Activated naive CD8-positive, alpha-beta T cell treated with anti-CD3 and anti-CD28 coated beads for 36 hours (primary cell): ENCODE measurements at places on chromosomes 2 and 18. TPM values are rescaled to one million over a fixed set of nuclear protein-coding genes. Genes with fewer than 3 reads are reported as not detected.

GRCh38 chr2:16081316-16082200 is 141.2 kb downstream of the MYCN start:
- no peak overlapping the region for H3K27ac ChIP-seq
- no peaks in the 10 kb centered on the region for H3K4me1 ChIP-seq
- H3K4me3 ChIP-seq = no peak overlapping the region
- H3K27me3 ChIP-seq = no peaks in the 10 kb centered on the region

GRCh38 chr2:23235736-23236135 is 149.2 kb upstream of the KLHL29 start:
- no peaks in the 10 kb centered on the region for H3K4me1 ChIP-seq
- H3K27ac ChIP-seq = no peak overlapping the region
- H3K4me3 ChIP-seq = no peak overlapping the region
- DNase-seq = no peak

GRCh38 chr18:49866680-49867079 is 53.3 kb upstream of the ACAA2 start:
- H3K4me3 ChIP-seq = no peak overlapping the region
- DNase-seq = no peak
- H3K27ac ChIP-seq = no peak overlapping the region
- H3K4me1 ChIP-seq = no peaks in the 10 kb centered on the region
- peaks cover 5% of the 10 kb centered on the region for H3K27me3 ChIP-seq
- H3K36me3 ChIP-seq = no peaks in the 10 kb centered on the region

GRCh38 chr2:241882091-241882625 is 12.6 kb downstream of the RTP5 start:
- peaks cover 35% of the 10 kb centered on the region for H3K4me1 ChIP-seq
- peak overlapping the region; percentile 97 for H3K4me3 ChIP-seq
- peaks cover 26% of the 10 kb centered on the region for H3K36me3 ChIP-seq

- H3K27me3 ChIP-seq = peaks cover 12% of the 10 kb centered on the region
- H3K36me3 ChIP-seq = no peaks in the 10 kb centered on the region
- H3K27ac ChIP-seq = no peak overlapping the region
- H3K4me1 ChIP-seq = peaks cover 4% of the 10 kb centered on the region
- no peak overlapping the region for H3K4me3 ChIP-seq
- DNase-seq = no peak
Measured at GRCh38 chr2:229591611-229592010, 122.7 kb downstream of the DNER start.

- H3K27ac ChIP-seq = no peak overlapping the region
- no peak overlapping the region for H3K4me3 ChIP-seq
- DNase-seq = no peak
- peaks cover 10% of the 10 kb centered on the region for H3K4me1 ChIP-seq
- peaks cover 35% of the 10 kb centered on the region for H3K36me3 ChIP-seq
Measured at GRCh38 chr2:43572244-43572643, 23.6 kb downstream of the THADA start.

DNA sequence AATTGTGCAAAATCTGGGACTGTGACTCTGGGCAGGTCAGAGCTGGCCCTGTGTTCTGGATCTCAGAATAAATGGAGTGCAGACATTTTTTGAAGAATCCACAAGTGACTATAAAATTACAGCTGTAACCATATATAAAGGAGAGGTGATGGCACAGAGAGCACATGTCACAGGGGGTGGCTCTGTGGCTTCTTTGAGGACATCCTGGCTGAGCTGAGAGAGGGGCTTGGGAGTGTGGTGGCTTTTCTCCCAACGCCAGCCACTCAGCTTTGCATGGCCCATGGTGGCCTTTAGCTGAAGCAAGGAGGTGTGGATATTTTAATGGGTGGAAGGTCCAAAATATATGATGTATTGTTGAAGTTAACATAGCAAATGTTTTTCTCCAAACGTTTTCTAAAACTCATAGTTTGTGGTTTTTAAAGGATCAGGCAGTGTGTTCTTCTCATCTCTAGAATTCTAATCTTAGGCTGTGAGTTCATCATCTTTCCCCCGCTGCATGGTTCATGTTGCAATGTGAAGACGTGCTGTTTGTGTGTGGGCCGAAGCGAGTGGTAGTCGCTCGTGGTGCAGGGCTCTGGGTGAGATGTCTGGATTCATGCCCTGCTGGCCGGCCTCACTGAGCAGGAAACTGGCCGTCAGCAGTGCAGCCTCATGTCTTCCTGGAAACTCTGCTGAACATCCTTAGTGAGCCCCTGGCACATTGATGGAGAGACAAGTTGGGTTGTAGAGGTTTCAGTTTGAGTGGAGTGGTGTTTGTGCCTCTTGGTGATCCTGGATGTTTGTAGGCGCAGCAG is 109.9 kb downstream of the ZNF236 start:
- H3K27ac ChIP-seq = no peak overlapping the region
- H3K36me3 ChIP-seq = peaks cover 16% of the 10 kb centered on the region
- no peaks in the 10 kb centered on the region for H3K27me3 ChIP-seq
- no peak for DNase-seq

DNA sequence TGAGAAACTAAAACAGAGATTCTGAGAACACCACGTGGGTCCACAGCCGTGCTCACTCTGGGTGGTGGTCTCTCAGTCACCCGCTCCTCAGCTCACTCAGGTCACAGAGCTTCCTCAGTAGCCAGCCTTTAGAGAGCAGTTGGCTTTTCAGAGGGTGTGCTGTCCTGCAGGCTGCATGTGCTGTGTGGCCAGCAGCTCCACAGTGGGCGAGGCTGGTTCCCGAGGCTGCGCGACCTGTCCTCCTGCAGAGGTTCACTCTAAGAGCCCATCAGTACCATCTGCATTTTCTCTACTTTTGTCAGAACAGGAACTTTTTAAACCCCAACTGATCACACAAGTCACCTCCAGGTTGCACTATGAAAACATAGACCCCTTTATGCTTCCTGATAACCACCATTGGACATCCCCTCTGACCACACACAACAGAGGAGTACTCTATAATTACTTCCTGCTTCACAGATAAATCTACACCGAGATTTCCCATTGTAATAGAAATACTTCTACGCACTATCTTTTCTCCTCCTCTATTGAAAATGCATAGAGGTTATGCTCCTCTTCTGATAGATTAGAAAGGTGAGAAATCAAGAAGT is 93.1 kb downstream of the GYPC start:
- no peak for DNase-seq
- H3K27ac ChIP-seq = no peak overlapping the region
- no peaks in the 10 kb centered on the region for H3K27me3 ChIP-seq
- H3K36me3 ChIP-seq = no peaks in the 10 kb centered on the region
- H3K4me1 ChIP-seq = peaks cover 14% of the 10 kb centered on the region
- H3K4me3 ChIP-seq = no peak overlapping the region

DNA sequence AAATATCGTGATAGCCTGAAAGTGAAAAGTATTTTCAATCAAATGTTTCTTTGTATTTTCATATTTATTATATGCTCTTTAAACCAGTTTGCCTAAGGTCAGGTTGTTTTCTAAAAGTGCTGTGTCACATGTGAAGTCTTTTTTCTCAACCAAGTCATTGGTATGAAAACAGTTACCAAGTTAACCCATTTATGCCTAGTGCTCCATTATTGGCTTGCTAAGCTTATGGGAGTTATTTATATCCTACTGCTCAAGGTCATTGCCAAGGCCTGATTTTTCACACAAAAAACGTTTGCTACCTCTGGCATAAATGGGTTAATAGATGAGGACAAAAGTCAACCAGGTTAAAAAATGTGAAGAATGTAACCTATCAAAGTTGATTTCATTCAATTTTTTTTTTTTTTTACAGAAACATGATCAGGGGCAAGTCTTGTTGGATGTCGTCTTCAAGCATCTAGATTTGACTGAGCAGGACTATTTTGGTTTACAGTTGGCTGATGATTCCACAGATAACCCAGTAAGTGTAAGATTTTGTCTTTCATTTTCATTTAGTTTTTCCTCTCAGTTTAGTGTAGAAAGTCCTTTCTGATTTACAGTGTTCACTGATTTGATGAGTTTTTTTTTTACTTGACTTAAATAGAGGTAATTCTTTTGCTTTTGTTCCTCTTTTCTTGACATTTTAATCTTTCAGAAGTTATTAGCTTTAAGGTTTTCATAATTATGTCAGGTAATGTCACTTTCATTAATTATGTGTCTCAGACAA is 102.6 kb downstream of the PTPN4 start:
- H3K36me3 ChIP-seq = peaks cover 37% of the 10 kb centered on the region
- no peaks in the 10 kb centered on the region for H3K27me3 ChIP-seq
- DNase-seq = no peak
- no peak overlapping the region for H3K4me3 ChIP-seq
- H3K4me1 ChIP-seq = peaks cover 67% of the 10 kb centered on the region

DNA sequence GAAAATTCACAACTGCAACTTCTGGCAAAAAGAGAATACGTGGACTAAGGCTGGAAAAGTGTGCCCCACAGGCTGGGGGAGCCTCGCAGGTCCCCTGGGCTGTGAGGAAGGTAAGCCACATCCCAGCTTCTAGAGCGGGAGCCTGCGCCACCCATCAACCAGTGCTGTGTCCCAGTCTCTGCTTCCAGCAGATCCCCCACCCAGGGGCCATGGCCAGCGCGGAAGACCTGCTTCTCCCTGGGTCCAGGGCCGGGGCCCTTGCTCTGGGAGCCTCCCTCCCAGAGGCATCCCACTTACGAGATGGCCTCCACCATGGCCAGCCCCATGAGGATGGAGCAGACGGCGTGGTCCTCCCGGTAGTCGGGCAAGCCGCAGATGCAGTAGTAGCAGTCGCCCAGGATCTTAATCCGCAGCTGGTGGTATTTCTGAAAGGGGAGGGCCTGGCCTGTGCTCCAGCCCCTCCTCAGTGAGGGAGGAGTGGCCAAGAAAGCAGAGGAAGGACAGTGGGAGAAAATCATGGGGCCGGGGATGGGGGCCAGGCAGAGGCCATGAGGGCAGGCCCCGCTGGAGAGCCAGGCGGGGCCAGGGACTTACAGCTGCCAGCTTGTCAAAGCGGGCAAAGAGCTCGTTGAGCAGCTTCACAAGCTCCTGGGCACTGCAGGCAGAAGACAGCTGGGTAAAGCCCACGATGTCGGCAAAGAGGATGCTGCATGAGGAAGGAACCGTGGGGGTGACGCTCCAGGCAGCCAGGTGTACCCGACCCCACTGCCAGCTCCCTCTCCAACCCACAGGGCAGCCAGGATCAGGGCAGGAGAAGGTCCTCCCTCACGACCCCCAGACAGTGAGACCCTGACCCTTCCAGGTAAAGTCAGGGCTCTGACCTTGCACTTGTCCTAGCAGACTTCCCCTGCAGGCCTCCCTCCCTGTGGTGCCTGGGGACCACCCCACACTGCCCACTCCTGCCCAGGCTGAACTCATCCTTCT is 48.0 kb downstream of the CENPO start:
- H3K36me3 ChIP-seq = peaks cover 5% of the 10 kb centered on the region
- H3K4me3 ChIP-seq = no peak overlapping the region
- H3K27me3 ChIP-seq = no peaks in the 10 kb centered on the region
- no peak for DNase-seq

- DNase-seq = no peak
- peaks cover 2% of the 10 kb centered on the region for H3K4me1 ChIP-seq
- no peak overlapping the region for H3K4me3 ChIP-seq
- no peaks in the 10 kb centered on the region for H3K27me3 ChIP-seq
- H3K27ac ChIP-seq = no peak overlapping the region
- no peaks in the 10 kb centered on the region for H3K36me3 ChIP-seq
Measured at GRCh38 chr2:205628422-205628821, 53.9 kb upstream of the NRP2 start.

DNA sequence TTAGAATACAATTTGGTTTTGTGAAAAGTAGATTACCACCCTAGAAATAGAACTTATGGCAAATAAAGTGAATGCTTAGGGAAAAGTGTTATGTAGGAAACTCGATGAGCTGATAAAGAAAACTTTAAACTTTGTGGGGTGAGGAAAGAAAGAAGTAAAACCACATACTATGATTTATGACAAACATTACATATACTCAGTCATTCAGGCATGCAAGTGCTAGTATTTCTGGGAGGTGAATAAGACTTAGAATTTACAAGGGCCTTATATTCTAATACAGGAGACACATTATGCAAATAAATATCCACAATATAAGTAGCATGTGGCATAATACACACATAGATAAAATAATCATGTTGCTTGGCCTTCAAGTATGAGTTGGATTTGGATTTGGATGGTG is 618.1 kb downstream of the XIRP2 start:
- H3K4me3 ChIP-seq = no peak overlapping the region
- H3K27me3 ChIP-seq = no peaks in the 10 kb centered on the region
- H3K4me1 ChIP-seq = no peaks in the 10 kb centered on the region
- H3K27ac ChIP-seq = no peak overlapping the region

GRCh38 chr2:217371781-217372213 is 511.9 kb upstream of the TNP1 start:
- no peak overlapping the region for H3K27ac ChIP-seq
- no peaks in the 10 kb centered on the region for H3K4me1 ChIP-seq
- no peak for DNase-seq
- H3K27me3 ChIP-seq = no peaks in the 10 kb centered on the region

GRCh38 chr2:219569635-219570034 is 1.7 kb downstream of the OBSL1 start:
- no peak overlapping the region for H3K27ac ChIP-seq
- peaks cover 41% of the 10 kb centered on the region for H3K27me3 ChIP-seq
- H3K4me3 ChIP-seq = no peak overlapping the region
- no peaks in the 10 kb centered on the region for H3K4me1 ChIP-seq
- no peaks in the 10 kb centered on the region for H3K36me3 ChIP-seq

- DNase-seq = no peak
- H3K27ac ChIP-seq = no peak overlapping the region
- no peak overlapping the region for H3K4me3 ChIP-seq
- no peaks in the 10 kb centered on the region for H3K4me1 ChIP-seq
Measured at GRCh38 chr18:48724442-48724841, 185.6 kb downstream of the CTIF start.

GRCh38 chr2:2568411-2568810 is 237.3 kb upstream of the MYT1L start:
- no peaks in the 10 kb centered on the region for H3K27me3 ChIP-seq
- no peak overlapping the region for H3K27ac ChIP-seq
- DNase-seq = no peak
- no peaks in the 10 kb centered on the region for H3K4me1 ChIP-seq

GRCh38 chr2:230690439-230690838 is 22.2 kb upstream of the CAB39 start:
- H3K36me3 ChIP-seq = no peaks in the 10 kb centered on the region
- DNase-seq = no peak
- no peak overlapping the region for H3K4me3 ChIP-seq
- no peaks in the 10 kb centered on the region for H3K27me3 ChIP-seq
- H3K4me1 ChIP-seq = peaks cover 14% of the 10 kb centered on the region
- H3K27ac ChIP-seq = no peak overlapping the region

- peaks cover 5% of the 10 kb centered on the region for H3K4me1 ChIP-seq
- peak overlapping the region; percentile 96 for H3K27ac ChIP-seq
- no peak for DNase-seq
- H3K36me3 ChIP-seq = no peaks in the 10 kb centered on the region
- H3K4me3 ChIP-seq = peak overlapping the region; percentile 99
Measured at GRCh38 chr2:55518841-55519165, 715 bp upstream of the CFAP36 start.

RAX gene
- not detected for total RNA-seq

C1D gene
- 34.1 TPM for total RNA-seq

CHRNG gene
- total RNA-seq = not detected

FRZB gene
- total RNA-seq = not detected

TMEM178A gene
- total RNA-seq = 0.16 TPM

GALR1 gene
- not detected for total RNA-seq

REG1B gene
- total RNA-seq = not detected

ALPI gene
- not detected for total RNA-seq

ING5 gene
- total RNA-seq = 45.5 TPM

THSD7B gene
- total RNA-seq = not detected

TSPYL6 gene
- total RNA-seq = not detected

ESCO1 gene
- total RNA-seq = 20.1 TPM
